ENCODE measurements at places on chromosomes 11 and 22.

- DNase-seq = no peak
Measured at GRCh38 chr11:34348919-34349318, 8.9 kb downstream of the ABTB2 start.

DNA sequence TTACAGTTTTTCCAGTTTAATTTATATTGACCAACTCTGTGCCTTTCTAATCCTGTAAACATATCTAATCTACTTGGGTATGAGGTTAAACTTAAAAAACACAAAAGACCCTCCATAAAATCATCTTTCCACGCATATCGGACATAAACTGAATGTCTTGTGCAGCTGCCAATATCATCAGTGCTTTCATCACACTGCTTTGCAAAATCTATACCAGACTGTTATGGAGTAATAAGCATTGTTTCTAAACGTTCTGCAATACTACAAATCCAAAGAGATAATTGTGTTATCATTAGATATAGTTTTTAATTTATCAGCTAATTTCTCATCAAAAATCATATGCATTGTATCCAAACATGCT lies 36.1 kb upstream of the AMPD3 start:
- no peak for DNase-seq

- no peak for DNase-seq
Measured at GRCh38 chr22:30978304-30978962, 9.4 kb downstream of the TUG1 start.

DNA sequence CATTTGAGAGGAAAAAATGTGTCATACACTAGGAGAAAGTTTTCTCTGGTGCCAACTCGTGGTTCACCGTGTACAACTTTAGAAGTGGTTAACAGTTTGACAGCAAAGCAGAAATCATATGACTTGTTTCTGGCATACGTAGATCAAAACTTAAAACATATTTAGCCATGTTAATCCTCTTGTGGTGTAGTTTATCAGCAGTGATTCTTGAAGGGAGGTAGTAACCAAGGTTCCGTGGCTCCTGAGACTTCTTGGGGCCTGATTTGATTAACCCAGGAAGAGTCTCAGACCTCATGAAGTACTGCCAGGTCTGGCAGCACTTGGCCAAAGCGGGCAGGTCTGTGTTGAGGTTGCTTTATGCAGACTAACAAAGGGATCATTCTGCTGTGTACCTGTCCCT lies 40.5 kb downstream of the SREBF2 start:
- DNase-seq = peak; percentile 25

- no peak for DNase-seq
Measured at GRCh38 chr11:99370549-99371216, 349.9 kb downstream of the CNTN5 start.

DNA sequence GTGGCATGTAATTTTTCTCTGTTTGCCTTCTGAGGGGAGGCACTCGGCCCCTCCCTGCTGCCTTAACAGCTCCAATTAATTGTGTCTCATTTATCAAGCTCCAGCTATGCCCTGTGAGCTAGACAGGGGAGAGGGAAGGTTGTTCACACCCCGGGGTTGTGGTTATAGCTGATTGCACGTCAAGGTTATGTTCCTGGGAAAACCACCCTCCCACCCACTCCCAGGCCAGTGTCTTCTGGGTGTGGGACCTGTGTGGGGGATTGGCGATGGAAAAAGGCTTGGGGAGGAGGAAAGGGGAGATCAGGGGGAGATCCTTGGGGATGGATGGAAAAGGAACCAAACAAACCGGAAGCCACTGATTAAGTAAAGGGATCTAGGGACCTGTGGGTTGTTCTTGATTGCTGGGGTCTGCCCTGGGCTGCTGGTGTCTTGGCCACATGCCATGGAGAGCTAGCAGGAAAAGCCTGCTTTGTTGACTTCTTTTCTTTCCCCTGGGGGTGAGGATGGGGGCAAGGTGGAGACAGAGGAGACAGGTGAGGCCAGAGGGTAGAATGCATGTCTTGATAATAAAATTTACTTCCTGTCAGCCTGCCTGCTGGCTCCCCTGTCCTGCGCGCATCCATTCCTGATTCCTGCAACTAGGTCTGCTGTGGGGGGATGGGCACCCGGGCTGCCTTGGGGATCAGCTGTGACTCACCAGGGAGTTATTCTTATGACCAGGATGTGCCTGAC lies 13.5 kb upstream of the SORL1-AS1 start:
- DNase-seq = peak; percentile 56

Data from activated naive CD4-positive, alpha-beta T cell treated with Interleukin-2 at 50 U/mL for 16 hours (primary cell).